Stimulated activated CD4-positive, alpha-beta T cell treated with anti-CD3 and anti-CD28 coated beads, Interleukin-1b, Interleukin-23, amount 100 ng/mL, for 48 hours (primary cell): ENCODE measurements at places on chromosomes 3 and 15.

DNA sequence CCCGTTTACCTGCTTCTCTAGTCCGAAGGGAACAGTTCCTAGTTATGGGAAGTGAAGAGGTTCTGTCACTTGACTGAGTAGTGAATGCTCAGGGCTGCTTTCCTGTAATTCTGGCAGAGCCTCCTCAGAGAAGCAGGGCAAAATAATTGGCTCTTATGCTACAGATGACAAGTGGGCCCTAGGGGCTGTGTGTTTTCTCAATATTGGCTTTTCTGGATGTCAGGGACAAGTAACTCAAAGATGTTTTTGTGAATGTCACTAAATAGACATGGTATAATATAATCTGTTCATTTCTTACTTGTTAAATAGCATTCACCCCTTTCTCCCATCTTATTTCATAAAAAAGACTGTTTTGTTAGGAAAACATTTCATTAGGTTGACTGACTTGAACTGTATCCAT lies 40.1 kb downstream of the SGO1 start:
- no peak for DNase-seq

DNA sequence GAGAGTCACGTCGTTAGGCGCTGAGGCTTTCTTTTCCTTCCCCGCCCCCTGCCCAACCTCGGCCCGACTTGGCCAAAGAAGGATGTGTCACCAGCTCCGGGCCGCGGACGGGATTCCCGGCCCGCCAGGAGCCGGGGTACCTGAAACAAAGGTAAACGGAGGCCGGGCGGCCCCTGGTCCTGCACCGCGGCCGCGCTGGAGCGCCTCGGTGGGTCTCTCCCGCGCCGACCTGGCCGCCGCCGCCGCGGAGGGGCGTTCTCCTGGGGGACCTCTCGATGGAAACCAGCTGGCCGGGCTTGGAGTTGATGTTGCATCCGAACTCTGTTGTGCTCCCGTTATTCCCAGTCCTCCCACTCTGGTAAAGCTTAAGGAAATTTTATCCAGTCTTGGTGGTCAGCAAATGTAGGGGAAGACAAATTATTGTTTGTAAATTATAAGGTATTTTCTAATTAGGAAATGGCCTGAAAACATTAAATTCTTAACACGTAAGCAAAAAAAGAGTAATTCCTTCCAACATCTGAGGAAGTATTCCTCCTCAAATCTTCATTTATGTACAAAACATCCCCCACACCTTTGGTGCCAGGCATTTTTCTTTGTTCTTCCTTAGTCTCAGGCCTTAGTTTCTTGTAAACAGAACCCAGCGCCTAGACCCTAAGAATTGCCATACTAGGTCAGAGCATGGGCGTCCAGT lies 888 bp downstream of the PPP2R3A start:
- no peak for DNase-seq

DNA sequence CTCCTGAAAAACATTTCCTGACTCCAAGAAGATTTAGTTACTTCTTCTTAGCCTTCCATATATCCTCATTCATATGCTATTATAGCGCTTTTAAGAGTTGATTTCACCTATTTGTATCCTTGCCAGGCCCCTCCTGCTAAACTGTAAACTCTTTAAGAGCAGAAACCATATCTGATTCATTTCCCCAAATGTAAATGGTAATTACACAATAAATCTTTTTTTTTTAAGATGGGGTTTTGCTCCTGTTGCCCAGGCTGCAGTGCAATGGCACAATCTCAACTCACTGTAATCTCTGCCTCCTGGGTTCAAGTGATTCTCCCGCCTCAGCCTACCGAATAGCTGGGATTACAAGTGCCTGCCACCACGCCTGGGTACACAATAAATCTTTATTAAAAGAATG lies 4.5 kb downstream of the DLEC1 start:
- no peak for DNase-seq

DNA sequence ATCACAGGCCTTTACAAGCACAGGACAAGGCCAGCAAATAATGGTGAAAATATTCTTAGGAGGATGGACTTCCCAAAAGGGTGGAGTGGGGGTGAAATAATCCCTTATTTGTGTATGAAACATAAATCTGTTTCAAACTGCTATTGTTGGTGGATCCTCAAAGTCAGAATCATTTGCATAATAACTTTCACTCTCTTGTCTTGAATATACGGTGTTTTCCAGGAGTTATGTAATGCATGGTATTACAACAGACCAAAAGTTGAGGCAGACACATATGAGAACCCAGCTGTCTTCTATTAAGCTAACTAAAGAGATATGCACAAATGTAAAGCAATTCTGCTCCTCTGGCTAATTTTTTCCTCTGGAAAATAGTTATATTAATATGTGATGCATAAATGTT lies 57.7 kb downstream of the PRTG start:
- no peak for DNase-seq

DNA sequence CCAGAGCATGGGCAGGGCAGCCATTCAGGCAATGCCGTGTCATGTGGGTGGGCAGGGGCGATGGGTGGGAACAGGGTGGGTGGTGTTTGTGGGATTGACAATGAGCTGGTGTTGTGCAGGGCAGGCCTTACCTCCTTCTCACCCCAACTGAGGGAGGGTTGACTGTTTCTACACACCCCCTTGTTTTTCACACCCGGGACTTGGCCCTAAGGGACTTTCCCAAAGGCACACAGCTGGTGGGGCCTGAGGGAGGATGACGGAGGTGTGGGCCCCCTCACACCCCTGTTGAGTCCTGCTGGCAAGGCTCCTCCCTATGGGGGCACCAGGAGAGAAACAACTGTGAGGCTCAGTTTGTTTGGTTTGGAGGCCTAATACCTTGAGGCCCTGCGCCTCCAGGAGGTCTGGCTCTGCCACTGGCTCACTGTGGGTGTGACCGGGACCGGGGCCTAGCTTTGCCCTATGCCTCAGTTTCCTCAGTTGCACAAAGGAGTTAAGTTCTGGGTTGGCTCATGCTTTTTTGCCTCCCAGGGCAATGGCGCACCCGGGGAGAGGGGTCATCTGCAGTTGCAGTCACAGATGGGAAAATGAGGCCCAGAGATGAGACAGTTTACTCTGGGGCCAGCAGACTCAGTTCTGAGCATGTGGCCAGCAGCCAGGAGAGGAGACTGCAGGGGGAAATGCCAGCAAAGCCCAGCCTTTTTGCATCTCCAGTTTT lies 5.1 kb upstream of the DNAH1 start:
- DNase-seq: peak; percentile 34

GRCh38 chr15:40313531-40314398 lies 6.0 kb upstream of the PLCB2 start:
- DNase-seq: no peak

DNA sequence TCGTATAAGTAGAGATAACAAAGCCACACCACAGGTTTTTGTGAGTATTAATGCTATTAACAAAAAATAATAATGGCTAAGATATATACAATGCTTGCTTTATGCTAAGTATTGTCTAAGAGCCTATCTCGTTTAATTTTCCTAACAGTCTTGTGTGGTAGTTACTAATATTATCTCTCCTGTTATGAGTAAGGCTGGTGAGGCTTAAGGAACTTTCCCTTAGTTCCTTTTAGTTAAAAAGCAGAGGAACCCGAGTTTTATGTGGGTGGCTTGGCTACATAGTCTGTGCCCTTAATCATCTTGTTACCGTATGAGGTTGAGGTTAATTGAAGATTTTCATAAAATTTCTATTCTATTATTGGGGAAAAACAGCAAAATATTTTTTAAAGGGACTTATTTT lies 218.4 kb downstream of the SOX2 start:
- no peak for DNase-seq

- DNase-seq: peak; percentile 32
Measured at GRCh38 chr15:73959012-73959581, 32.8 kb downstream of the LOXL1 start.

DNA sequence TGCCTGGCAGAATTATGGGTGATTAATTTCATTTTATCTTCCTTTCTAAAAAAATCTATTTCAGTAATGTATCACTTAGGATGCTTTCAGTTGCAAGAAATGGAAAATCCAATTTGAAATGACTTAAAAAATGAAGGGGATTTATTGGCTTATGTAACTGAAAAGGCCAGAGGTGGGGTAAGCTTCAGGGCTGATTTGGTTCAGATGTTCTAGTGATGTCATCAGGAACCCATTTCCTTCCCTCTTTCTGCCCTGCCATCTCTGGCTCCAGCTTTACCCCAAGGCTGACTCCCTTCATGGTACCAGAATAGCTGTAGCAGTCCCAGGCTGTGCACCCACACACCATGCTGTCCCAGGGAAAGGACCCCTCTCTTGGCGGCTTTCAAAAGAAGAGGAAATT lies 18.5 kb upstream of the REC114 start:
- no peak for DNase-seq
